ENCODE measurements at places on chromosomes 5 and 9.

GRCh38 chr9:27548055-27548741 lies 18.6 kb upstream of the MOB3B start:
- DNase-seq: peak; percentile 28

GRCh38 chr5:19917588-19918122 lies 70.3 kb downstream of the CDH18 start:
- DNase-seq: no peak

- DNase-seq: no peak
These were observed 6.1 kb downstream of the DNAJB5 start for GRCh38 chr9:34995670-34996060.

- DNase-seq: no peak
These were observed 3.7 kb downstream of the PITX1 start for GRCh38 chr5:135030123-135030955.

DNA sequence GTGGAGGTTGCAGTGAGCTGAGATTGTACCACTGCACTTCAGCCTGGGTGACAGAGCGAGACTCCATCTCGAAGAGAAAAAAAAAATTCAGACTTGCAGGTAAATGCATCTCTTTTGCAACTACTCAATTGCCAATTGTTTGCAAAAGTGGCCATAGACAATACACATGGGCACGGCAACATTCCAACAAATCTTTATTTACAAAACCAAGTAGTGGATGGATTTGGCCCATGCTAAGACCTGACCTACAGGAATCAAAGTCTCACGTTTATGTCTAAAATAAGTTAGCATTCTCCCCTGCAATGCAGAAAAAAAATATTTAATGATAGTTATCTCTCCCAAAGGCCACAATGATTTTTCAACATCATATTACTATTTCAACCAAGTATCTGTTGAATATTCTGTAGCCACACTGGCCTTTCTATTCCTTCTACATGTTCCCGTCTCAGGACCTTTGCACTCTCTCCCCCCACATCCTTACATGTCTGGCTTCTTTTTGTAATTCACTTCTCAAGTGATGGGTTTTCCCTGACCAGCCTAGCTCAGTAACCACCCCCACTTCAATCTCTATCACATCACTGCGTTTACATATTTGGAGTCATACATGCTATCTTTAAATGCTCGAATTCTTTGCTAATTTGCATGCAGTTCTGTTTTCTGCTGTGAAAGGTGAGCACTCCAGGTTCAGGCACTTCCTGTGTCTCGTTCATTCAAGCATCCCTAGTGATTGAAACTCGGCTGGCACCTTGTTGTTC lies 54.2 kb downstream of the FNBP1 start:
- no peak for DNase-seq

- no peak for DNase-seq
These were observed 19.9 kb upstream of the SLC6A3 start for GRCh38 chr5:1465117-1465516.

DNA sequence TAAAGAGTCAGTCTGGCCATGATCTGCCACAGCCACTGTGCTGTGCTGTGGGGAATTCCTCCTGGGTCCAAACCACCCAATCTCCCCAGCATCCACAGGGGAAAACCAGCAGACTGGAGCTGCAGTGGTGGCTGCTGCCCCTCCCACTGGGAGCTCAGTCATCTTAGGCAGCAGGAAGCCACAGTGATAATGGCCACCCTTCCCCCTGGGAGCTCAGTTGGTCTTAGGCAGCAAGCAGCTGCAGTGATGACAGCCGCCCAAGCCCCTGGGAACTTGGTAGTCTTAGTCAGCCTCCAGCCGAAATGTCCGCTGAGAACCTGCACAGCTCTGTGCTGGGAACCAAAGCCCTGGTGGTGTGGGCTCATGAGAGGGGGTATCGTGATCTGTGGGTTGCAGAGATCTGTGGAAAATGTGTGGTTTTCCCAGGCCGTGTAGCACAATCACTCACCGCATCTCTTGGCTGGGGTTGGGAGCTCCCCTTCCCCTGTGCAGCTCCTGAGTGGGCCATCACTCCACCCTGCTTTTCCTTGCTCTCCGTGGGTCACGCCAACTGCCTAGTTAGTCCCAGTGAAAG lies 38.4 kb upstream of the SMIM15 start:
- DNase-seq: no peak

DNA sequence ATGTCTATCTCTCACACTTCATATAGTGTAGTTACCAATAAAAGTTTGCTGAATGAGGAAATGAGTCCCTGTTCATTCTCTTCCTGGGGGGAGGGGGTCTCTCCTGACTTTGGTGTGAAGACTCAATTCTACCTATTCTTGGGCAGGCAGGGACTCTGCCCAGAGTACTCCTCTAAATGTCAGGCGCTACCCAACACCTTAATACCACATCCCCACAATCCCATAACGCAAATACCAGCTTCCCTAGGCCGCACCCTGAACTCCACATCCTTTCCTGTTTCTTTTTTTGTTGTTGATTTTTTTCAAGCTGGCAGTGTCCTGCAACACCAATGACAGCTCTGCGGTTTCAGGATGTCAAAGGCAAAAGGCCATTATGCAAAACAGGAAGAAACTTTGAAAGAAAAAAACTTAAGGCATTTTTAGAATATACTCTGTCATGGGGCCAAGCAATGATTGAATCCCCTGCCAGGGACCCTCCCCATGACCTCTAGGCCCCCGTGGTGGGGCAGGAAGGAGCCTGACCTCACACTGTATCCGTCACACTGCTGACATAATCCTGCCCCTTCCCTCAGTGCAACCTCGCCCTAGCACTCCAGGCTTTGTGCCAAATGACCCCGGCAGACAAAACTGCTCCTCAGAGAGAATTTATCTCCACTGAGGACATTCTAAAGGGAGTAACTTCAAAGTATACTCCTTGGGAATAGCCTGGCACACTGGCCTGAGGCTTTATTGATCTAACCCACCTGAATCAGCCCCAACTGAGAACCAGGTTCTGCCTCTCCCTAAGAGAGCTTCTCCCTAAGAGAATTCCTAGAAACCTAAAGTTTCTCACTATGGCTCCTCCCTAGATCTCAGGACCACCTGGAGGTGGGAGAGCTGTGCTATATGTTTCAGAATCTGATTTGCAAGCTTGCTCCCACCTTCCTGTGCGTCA lies 8.0 kb downstream of the B4GALT1 start:
- DNase-seq: peak; percentile 79

DNA sequence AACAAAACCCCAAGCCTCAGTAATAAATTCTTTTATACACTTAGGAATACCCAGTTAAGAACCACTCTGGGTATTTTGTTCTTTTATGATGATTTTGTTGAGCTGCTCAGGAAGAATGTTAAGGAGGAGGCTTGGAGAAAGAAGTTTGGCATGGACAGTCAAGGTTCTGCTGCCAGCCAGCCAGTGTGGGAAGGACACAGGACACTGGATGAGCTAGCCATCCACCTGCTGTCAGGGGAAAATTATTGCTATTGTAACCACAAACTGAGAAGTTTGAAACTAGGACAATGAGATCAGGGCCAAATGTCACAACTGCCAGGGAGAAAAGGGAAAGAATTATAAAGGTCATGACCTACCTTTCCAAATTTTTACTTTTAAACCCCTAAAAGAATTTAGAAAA lies 25.9 kb upstream of the ADAMTSL1 start:
- DNase-seq: no peak

DNA sequence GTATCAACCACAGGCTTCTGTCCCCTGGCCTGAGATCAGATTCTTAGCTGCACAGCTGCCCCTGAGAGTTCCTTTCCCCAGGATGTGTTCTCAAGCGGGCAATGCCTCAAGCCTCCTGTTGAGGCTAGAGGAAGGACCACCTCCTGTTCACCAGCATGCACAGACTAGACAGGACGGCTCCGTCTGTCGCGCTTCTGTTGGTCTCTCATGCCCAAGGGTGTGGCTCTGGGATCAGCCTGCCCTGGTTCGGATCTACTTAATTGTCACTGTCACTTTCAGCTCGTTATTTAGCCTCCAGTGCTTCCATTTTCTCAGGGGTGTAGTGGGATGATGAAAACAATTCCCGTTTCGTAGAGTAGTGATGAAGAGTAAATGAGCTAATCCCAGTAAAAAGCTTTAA lies 103.1 kb downstream of the KCNIP1 start:
- no peak for DNase-seq

DNA sequence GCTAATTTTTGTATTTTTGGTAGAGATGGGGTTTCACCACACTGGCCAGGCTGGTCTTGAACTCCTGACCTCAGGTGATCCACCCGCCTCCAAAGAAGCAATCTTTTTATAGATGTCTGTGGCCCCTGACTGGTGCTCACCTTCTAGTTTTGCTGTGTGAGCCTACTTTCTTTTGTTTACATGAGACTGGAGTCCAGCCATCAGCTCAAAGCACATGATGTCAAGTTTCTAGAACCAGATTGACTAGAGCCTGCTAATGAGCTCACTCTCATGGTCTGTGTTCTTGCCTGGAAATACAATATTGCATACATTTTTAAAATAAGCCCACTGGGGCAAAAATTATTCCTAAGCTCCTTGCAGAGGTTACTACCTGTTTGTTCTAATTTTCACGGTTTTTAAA lies 102.9 kb upstream of the PIK3R1 start:
- DNase-seq: no peak

- no peak for DNase-seq
These were observed 81.9 kb upstream of the ADAMTS2 start for GRCh38 chr5:179427032-179427675.

DNA sequence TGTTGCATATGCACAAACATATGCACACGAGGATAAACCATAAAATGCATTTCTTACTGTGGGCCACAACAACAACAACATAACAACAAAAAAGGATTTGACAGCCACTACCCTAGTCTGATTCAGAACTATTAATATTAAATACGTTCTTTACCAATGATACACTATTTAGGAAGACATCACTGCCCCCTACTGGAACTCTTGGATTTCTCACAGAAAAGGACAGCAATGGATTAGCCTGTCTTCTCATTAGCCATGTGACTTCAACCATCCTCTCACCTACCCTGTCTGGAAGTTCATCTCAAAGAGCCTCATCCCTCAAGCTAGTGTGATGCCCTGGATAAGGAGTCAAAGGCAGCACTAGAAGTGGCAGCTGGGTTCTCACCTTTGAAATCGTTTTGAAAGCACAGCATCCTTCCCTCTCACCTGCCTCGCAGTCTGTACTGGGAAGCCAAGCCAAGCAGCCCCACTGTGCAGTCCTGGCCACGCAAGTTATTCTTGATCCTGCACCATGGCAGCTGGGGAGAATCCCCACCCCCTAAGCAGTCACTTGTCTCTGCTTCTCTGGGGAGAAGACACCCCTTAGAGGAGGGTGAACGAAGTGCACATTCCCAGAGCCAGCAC lies 64.6 kb downstream of the SH3TC2 start:
- peak; percentile 69 for DNase-seq

- peak; percentile 14 for DNase-seq
These were observed 546 bp downstream of the DNAJB5 start for GRCh38 chr9:34989946-34990635.

DNA sequence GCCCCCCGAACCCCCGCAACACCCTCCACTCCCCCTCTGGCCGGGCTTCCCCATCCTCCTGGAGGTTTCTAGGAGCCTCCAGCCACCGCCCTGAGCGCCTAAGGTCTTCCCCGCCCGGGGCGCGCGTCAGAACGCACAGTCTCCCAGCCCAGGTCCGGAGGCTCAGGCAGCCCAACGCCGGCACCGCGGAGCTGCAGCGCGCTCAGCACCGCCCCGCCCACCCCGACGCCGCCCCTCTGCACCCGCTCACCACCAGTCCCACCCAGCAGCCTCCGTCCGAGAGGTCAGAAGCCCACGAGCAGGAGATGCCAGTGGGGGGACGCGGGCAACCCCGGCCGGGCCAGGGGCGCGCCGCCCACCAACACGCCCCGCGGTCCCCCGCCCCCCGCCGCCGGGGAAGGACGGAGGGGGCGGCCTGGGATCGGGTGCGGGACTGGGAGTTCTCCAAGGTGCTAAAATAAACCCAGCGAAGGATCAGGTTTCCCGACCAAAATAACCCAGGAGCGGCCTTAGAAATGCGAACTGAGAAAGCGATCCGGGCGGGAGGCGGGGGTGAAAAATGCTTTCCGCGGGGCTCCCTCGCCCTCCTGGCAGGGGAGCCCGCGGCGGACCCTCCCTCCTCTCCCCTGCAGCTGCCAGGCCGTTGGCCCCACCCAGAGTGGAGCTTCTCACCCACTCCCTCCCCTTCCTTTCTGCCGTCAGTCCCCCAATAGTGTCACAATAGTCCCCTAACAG lies 6.5 kb upstream of the FAM78A start:
- no peak for DNase-seq

GRCh38 chr9:93003552-93004407 lies 54.7 kb upstream of the SUSD3 start:
- DNase-seq: peak; percentile 74

DNA sequence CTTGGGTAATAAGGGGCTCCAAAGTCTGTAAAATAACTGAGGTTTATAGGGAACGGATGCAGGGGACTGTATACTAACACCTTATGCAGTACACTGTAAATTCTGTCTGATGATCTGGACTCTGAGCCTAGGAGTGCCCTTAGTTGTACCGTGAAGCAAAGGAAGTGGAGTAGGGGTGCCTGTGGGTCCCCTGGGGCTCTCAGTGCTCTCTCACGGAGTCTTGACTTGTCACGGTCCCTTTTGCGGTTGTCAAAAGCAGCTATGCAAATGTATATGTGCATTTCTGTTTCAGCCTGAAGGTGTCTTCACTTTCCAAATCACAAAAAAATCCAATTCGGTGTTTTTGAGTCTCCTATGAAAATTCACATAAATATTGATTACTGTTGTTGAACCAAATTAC lies 17.8 kb downstream of the DMRT1 start:
- DNase-seq: no peak

GRCh38 chr5:58871648-58872242 lies 288.9 kb downstream of the RAB3C start:
- DNase-seq: peak; percentile 33

DNA sequence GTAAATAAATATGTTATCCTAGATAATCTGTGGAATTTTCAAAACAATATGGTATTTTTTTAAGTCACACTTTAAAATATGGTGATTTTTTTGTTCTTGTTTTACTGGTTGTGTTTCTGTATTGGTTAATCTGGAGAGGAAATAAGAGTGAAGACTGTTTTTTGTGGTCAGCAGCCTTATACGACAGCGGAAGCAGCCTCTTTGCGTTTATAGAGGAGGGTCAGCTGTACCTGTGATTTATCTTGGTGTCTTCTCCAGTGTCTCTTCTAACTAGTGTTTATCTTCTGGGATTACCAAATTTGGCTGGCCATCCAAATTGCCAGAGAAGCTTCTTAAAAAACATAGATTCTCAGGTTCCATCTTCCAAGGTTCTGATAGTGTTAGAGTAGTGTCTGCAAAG lies 58.7 kb downstream of the ICE1 start:
- no peak for DNase-seq

GRCh38 chr9:133528001-133528875 lies 3.5 kb upstream of the MYMK start:
- DNase-seq: peak; percentile 33

- no peak for DNase-seq
These were observed 157.5 kb downstream of the DMRT2 start for GRCh38 chr9:1207686-1208085.

- DNase-seq: peak; percentile 57
These were observed 5.8 kb upstream of the NKD2 start for GRCh38 chr5:1002836-1003235.

DNA sequence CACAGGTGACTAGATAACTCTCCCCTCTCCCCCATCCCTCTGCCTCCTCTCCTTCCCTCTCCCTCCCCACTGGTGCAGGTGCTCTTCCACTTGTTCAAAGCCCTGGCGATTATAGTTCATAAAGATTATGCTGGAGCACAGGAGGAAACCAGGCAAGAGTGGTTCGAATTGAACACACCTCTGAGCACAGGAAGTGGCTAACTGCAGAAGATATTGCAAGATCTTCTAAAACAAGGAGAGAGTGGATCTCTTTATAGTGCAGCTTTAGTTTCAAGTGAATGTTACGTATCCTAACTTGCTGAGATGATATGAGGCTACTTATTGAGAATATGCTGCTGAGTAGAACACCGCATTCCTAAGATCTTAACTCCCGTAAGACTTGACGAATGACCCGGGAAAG lies 178.4 kb downstream of the GOLPH3 start:
- no peak for DNase-seq

Measured in SW480 (cell line).